ENCODE measurements at places on chromosomes 5 and 9.

DNA sequence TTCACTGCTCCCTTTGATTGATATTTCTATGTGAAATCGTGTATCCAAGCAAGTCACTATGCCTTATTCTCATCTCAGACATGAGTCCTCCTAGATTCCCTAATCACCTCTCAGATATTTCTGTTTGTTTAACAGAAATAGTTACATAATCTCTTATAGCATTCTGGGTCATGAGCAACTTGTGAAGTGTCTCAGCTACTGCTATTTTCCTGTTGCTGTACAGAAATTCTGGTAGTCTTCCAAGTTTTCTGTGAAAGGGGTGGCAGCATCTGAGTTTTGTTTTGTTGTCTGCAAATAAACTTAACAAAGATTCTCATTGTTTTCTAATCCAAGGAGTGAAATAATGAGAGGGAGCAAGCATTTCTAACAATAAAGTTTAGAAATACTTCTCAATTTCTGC is 256.9 kb upstream of the ST8SIA4 start:
- DNase-seq: no peak

GRCh38 chr5:93299681-93300308 is 281.2 kb downstream of the NR2F1-AS1 start:
- no peak for DNase-seq

DNA sequence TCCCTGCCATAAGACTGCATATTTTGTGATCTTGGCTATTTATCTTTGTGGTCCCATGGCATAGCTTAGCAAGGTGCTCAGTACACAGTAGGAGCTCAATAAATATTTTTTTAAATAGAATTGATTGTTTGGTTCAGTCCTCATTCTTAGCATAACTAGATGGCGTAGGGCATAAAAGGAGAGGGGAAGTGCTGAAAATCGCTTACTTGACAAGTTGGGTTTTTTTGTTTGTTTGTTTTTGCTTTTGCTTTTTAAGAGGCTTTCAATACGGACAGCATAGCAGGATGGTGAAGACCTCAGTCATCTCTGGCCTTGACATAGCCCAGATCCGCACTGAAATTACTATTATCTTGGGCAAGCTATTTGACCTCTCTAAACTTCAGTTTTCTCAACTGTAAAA is 86.6 kb upstream of the RANBP3L start:
- DNase-seq: no peak

GRCh38 chr5:154945695-154946301 is 4.9 kb downstream of the MRPL22 start:
- DNase-seq: no peak

- DNase-seq: no peak
These were observed 182.7 kb downstream of the PBX3 start for GRCh38 chr9:125929846-125930245.

DNA sequence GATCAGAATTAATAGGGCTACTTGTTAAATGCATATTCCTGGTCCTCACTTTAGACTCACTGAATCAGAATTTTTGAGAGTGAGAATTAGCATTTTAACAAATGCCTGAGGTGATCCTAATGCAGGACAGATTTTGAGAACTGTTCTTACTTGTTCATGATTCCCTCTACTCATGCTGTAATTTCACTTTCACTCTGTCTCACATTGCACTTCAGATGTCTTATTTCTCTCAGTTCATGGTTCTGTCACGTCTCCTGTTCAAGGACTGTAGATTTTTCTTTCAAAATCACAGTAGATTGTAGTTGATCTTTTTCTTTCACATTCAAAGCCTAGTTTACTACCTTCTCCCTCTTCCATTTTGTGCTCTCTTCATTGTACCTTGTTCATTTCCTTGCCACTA is 54.3 kb downstream of the ADGRV1 start:
- DNase-seq: no peak

DNA sequence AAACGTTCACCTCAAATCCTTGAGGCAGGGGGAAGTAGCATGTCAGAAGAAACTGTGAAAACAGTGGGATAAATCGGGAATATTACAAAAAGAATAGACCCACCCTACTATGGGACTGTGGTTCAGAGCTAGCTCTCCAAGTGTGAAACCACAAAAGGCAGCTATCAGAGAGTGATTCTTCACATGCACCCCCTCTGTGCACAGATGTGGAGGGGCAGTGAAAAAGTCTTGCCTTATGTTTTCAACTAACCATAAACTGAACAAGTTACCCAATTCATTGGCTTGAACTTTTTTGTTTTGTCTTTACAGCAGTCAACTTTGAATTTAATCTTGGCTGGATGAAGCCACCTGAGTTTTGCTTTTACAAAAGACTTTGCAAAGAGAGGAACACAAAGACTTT is 98.8 kb upstream of the NR4A3 start:
- DNase-seq: no peak

DNA sequence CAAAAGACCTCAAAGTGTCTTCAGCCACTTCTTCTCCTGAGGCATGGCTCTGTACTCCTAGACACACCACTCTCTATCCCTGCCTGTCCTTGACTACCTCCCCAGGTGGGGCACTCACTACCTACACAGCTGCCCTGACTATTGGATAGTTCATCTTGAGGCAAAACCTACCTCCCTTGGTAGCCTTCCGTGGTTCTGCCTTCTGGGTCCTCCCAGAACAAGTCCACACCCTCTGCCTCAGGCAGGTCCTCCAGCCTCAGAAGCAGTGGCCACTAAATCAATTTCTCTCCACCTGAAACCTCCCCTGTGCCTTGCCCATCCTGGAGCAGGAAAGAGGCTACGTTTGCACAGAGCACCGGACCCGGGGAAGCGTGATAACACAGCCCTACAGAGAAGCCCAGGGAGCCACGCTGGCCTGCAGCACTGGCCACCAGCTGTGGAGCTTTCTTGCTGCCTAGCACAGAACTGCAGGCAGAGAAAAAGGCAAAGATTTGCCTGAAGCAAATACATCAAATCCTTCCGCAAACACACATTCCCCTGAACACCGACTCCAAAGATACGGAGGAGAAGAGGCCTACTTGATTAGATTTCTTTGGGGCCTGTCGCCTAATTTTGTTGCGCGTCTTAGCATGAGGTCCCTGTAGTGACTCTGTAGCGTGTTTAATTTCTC is 141.8 kb downstream of the C9orf50 start:
- no peak for DNase-seq

DNA sequence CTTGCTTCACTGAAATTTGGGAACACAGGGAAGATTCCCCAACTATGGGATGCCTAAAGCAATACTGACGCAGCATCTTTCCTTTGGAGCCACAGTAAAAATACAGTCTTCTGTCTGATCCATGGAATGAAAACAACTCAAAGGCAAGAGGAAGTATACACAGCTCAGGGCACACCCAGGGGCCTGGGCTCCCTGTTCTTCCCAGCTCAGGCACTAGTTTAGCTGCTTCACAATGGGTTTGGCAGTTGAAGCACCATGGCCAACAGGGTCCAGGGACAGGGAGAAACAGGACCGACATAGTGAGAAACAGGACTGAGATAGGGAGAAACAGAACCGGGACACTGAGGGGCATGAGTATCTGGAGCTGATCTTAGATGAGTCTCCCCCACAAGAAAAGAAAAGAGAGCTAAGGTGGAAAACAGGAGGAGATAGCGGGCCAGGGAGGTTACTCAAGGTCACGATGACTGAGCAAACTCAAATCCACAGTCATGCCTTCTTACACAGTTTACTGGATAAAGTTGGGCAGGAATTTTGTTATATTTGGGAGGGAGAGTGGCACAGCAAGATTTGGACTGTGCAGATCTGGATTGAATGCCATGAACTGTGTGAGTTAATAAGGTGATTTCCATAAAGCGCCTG is 198.8 kb downstream of the SMARCA2 start:
- DNase-seq: no peak

- no peak for DNase-seq
These were observed 10.8 kb downstream of the GFRA3 start for GRCh38 chr5:138263581-138263980.

DNA sequence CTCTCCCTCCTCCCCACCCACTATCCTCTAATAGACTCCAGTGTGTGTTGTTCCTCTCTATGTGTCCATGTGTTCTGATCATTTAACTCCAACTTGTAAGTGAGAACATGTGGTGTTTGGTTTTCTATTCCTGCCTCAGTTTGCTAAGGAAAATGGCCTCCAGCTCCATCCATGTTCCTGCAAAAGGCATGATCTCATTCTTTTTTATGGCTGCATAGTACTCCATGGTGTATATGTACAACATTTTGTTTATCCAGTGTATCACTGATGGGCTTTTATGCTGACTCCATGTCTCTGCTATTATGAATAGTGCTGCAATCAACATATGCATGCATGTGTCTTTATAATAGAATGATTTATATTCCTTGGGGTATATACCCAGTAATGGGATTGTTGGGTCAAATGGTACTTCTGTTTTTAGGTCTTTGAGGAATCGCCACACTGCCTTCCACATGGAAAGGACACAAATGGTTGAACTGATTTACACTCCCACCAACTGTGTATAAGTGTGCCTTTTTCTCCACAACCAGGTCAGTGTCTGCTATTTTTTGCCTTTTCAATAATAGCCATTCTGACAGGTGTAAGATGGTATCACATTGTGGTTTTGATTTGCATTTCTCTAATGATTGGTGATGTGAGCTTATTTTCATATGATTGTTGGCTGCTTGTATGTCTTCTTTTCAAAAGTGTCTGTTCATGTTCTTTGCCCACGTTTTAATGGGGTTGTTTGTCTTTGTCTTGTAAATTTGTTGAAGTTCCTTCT is 96.5 kb upstream of the DAB2 start:
- DNase-seq: no peak

DNA sequence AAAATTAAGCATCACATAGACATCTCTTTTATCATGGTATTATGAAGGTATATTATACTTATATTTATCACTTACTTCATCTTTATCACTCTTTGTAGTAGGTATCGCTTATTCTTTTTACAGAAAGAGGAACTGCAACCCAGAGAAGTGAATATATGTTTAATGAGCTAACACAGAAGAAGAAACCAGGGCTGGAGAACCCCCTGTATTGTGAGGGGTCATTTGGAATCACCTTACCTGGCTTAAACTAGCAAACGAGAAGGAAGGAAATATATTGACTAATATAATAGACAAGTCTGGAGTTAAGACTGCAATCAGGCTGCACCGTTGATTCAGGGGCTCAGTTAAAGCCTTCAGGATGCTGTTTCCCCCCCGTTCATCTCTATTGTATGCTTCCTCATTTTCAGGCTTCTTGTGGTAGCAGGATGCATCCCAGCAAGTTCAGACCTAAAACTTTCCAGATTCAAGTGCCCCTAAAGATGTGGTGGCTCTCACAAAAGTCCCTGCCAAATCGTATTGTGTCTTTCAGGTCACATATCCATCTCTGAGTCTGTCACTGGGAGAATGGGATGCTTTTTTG is 146.4 kb downstream of the GCNT1 start:
- DNase-seq: no peak

GRCh38 chr5:14597080-14597479 is 15.5 kb downstream of the OTULINL start:
- no peak for DNase-seq

GRCh38 chr5:67160272-67160671 is 36.3 kb downstream of the CD180 start:
- DNase-seq: no peak

DNA sequence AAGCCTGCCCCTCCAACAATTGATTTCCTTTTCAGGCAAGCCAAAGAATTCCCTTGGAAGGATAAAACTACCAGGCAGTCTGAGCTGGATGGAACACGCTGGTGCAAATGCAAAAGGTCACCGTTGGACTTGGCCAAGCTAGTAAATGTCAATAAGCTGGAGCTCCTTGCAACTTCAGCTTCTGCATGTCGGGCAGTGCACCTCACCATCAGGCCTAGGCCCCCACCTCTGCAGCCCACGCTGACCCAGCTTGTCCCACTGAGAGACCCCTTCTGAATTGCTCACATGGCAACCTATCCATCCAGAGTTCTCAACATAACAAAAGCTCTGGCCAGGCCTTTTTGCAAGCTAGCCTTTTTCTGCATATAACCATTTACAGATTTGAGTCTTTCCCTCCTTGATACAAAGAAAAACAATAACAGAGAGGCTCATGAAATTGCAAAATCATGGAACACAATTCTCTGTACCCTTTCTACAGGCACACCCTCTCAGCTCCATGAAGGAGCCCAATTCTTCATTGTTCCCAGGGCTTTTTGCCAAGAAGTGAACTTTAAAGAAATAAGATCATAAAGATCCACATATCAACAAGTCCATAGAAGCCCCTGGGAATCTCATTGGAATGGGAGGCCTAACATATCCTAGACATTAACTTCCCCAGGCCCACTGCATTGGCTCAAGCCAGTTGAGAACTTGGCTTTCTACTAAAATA is 123.9 kb upstream of the SLIT3 start:
- no peak for DNase-seq

- DNase-seq: no peak
These were observed 4.6 kb downstream of the ARL15 start for GRCh38 chr5:54305737-54306136.

- no peak for DNase-seq
These were observed 221.8 kb upstream of the RASEF start for GRCh38 chr9:83284746-83285145.

DNA sequence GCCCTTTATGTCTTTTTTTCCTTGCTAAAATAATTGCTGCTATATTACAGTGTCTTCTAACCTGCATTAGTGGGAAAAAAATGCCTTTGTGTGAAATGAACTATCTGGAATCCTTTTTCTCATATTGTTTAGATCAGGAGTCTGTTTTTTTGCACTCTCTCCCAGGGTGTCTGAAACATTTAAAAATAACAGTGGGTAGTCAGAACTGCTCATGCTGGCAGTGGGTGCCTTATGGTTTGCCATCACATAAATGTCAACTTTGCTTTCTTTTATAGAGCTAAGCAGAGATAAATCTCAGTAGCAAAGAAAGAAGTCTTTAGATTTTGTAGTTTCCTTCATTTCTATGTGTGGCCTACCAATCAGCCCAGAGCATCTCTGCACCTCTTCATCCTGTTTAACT is 347.8 kb upstream of the RGMB start:
- DNase-seq: no peak

DNA sequence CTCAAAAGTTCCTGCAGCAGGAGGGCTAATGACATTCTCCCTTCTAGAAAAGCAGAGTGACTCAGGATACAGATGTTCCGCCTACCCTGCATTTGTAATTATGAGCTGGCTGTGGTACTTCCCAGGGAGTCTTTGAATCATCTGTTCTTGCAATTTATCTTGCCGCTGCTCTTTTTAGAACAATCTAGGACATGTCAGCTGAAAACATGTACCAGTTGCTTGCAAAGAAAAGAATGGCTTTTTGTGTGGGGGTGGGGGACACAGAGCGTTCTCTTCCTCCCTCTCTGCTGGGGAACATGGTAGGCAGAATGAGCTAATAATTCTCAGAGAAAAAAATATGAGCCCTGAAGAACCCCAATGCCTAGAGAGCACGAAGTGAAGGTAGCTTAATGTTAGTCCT is 51.7 kb upstream of the TUT7 start:
- DNase-seq: peak; percentile 11

GRCh38 chr5:176726746-176727527 is 79.7 kb downstream of the TSPAN17 start:
- no peak for DNase-seq

GRCh38 chr5:102545175-102545574 is 46.4 kb upstream of the SLCO6A1 start:
- no peak for DNase-seq

- DNase-seq: no peak
These were observed 289.7 kb upstream of the DAP start for GRCh38 chr5:11050596-11051304.

GRCh38 chr5:168653626-168654025 is 74.5 kb upstream of the PANK3 start:
- DNase-seq: no peak

- DNase-seq: no peak
These were observed 277.2 kb upstream of the ZNF608 start for GRCh38 chr5:125023673-125024072.

- DNase-seq: no peak
These were observed 163.3 kb upstream of the RAD23B start for GRCh38 chr9:107119735-107120134.

- DNase-seq: no peak
These were observed 5.8 kb upstream of the IFNA1 start for GRCh38 chr9:21434202-21435014.
